Stimulated activated CD8-positive, alpha-beta memory T cell treated with anti-CD3 and anti-CD28 coated beads, Interleukin-4, amount 100 ng/mL, for 1 hour (primary cell): ENCODE measurements at places on chromosomes 1 and 21.

DNA sequence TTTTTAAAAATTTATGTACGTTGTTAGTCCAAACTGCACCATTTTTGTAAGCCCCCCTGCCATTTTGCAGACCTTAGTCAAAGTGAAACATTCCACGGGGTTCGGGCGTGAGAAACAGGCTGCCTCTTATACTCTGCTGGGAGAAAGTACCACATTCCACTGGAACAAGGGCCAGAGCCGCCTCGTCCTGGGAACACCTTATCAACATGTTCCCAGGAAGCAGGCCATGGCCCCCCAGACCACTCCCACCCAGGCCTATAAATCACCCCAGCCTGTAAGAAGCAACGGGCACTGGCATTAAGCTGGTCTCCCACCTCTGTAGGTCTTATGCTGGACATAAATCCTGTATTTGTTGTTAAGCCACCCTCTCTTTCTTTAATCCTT lies 854 bp upstream of the ZRANB2 start:
- DNase-seq, result no peak

GRCh38 chr1:114853584-114853983 lies 1.1 kb upstream of the SYCP1 start:
- DNase-seq, result no peak

- no peak for DNase-seq
These were observed 54.5 kb downstream of the GNG4 start for GRCh38 chr1:235595079-235595478.

- no peak for DNase-seq
These were observed 321.3 kb upstream of the USP24 start for GRCh38 chr1:55536545-55536865.

DNA sequence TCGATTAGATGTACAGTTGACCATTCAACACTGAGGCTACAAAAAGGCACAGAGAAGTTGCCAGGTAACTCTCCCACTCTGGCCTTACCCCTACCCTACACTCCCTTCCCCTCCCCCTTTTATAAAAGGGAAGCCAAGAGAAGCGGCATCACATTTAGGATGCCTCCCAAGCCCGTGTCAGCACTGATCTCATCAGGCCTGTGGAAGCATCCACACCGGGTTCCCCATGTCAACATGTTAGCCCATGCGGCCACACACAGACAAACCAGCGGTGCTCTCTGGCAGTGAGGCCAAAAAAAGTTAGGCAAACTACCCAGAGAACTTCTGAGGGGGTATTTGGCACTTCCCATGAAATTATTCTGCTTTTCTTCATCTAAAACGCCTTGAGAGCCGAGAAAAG lies 29.9 kb downstream of the BCAR3 start:
- no peak for DNase-seq

DNA sequence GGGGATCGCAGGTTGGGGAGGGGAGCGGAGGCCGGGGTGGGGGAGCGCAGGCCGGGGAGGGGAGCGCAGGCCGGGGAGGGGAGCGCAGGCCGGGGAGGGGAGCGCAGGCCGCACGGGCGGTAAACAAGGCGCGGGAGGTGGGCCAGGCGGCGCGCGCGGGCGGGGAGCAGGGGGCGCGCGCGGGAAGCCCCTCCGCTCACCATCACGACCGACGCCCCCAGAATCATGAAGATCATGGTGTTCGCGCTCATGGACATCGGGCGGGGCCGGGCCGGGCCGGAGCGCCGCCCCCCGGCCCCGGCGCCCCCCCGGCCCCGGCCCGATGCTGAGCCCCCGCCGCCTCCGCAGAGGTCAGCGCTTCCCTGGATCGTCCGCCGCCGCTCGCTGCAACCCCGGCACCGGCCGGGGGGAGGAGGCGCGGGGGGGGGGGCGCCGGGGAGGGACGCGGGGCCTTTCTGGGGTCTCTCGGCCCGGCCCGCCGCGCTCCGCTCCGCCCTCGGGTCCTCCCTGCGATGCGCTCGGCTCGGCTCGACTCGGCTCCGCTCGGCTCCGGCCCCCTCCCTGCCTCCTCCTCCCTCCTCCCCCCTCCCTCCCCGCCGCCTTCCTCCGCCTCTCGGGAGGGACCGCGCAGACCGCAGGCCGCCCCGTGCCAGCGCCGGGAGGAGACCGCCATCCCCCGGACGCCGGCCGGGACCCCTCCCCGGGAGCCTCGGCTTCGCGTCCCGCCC lies at the start of gene TMEM240:
TMEM240 (minus strand) TSS at position 535 of the 728 bp plus-strand sequence; CDS start at position 257, 278 bp downstream.
- DNase-seq, result no peak

- no peak for DNase-seq
These were observed 2.3 kb upstream of the SLC9A1 start for GRCh38 chr1:27157194-27157593.

DNA sequence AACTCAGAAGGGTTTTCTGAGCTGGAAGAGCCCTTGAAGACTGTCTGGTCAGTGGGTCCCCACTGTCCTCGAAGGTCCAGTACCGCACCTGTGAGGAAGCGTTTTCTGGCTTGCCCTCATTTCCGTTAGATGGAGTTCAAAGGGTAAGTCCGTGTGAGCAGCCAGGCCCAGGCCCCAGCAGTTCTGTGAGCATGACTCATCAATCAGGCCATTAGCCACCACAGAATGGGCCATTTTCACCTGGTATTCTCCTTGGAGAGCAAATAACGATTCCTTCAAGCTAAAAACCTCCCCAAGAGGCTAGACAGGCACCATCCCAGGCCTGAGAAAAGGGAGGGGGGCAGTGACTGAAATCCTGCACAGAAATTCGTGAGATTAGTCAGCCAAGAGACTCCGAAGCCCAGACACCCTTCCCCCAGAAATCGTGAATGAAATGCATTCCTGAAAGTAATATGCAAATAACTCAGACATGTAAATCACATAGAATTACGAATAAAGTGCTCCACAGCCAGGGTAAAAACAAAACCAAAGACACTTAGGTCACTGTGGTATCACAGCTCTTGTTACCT lies 66.0 kb downstream of the BCAR3 start:
- DNase-seq, result no peak

GRCh38 chr1:6435547-6435946 lies 11.0 kb downstream of the ESPN start:
- DNase-seq, result no peak

GRCh38 chr1:28078680-28079626 lies 9.5 kb downstream of the EYA3 start:
- no peak for DNase-seq

- DNase-seq, result no peak
These were observed 545.2 kb upstream of the BRINP3 start for GRCh38 chr1:191022856-191023255.

DNA sequence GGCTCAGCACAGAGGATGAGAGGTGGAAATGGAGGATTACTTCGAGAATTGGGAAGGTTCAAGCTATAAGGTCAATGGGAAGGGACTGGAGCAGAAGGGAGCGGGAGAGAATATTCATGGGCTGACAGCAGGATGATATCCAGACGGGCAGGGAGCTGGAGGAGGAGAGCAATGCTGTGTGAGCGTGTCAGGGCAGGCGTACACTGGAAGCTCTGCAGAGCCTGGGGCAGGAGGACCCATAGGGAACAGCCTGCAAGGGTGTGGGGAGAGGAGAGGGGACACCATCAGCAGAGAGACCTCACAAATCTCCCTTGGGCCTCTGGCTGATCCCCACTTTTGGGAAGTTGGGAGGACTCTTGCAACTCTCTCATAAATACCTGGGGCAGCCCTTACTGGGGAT lies 13.7 kb downstream of the CSF1 start:
- DNase-seq, result no peak

GRCh38 chr1:168654198-168654915 lies 74.6 kb downstream of the DPT start:
- DNase-seq, result no peak

DNA sequence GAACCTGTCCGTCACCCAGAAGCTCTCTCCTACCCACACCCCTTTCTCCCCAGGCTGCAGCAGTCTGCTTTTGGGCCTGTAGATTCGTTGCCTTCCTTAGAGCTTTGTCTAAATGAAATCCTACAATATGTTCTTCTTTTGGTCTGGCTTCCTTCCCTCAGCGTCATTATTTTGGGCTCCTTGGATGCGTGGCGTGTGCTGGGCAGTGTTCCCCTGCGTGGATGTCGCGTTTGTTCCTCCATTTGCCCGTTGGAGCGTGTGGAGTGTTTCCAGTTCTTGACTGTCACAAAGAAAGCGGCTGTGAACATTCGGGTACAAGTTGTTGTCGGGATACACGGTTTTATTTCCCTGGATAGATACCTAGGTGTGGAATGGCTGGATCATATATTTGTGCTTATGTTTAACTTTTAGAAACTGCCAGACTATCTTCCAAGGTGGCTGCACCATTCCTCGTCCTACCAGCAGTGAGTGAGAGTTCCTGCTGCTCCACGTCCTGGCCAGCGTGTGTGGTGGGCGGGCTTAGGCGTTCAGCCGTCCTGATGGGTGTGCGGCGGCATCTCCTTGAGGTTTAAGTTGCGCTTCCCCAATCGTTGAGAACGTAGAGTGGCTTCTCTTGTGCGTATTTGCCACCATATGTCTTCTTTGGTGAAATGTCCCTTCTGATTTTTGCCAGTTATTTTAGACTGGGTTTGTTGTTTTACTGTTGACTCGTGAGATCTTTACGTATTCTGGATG lies 31.7 kb downstream of the SKI start:
- no peak for DNase-seq

DNA sequence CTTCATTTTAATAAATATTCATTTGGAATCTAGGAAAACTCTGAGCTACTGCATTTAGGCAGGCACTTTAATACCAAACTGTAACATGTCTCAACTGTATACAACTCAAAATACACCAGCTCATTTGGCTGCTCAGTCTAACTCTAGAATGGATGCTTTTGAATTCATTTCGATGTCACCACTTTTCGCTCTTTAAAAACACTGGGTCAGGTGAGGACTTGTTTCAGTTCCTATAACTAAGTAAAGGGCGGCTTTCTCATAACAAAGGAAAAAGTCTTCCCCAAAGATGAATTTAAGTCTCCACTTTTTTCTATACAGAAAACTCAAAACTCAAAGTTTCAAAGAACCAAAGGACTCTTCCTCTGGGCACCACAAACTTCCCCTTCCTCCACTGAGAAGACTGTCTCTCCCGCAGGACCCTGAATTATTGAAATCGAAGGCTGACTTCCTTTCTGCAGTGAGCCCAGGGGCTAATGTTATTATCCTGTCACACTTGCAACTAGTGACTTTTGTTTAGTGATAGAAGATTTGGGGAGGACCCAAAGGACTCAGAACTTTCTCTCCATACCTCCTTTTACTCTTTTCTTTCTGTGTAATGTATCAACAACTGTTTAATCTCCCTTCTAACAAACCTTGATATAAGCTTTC lies 9.7 kb upstream of the DHX9 start:
- DNase-seq, result no peak

GRCh38 chr1:74673351-74674111 lies at the start of gene ERICH3:
Gene ERICH3, minus strand, starts transcription at chr1:74673792. Its CDS starts 273 bp downstream, at chr1:74673519.
- DNase-seq, result no peak

- no peak for DNase-seq
These were observed 100.8 kb upstream of the RNPC3 start for GRCh38 chr1:103424650-103425049.

DNA sequence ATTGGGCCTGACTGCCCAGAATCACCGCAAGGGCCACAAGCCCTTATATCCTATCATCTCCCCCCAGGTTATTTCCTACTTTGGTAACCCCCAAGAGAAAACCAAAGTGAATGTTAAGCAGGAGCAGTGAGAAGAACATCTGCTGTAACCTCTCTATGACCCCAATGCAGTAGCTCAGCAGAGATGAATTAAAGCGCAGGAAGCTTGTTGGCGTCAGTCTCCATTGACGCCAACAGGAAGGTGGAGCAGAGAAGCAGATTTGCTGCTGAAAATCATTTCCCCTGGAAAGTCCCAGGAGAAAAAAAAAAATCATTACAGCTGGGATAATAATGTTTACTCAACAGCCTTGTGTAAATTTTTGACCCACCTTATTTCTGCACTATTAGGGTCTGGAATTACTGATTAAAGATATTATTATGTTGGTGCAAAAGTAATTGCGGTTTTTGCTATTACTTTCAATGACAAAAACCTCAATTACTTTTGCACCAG lies 33.2 kb upstream of the FAM163A start:
- no peak for DNase-seq

GRCh38 chr1:240464099-240464498 lies 147.9 kb downstream of the GREM2 start:
- DNase-seq, result no peak

DNA sequence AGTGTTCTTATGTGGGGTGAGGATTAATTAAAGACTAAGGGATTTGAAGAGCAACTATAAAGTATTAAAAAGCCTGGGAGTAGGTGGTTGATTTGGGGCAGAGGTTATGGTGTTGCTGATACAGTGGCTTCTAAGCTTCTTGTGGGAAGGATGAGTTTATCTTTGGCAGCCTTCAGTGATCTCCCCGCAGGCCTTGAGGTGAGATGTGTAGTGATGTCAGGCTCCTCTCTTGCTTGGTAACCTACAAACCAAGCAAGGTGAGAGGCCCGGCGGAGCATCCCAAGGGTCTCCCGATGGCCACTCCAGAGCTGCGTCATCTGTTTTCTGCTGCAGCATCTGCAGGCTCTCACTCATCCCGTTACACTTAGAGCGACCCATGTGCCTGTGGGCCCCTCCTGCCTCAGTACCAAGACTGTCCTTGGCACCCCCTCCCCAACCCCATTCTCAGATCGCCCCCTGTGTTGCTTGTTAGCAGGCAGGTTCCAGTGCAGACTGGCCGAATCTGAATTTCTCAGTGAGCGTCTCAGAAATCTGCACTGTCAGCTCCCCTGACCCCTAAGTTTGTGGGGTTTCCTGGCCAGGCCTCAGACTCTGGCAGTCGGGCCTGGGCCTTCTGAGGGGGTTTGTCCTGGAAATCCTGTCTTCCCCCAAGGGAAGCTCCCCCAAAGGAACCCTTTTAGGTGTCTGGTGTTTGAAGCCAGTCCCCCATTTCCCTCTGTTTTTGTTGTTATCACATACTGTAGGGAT lies 77.9 kb downstream of the GALNT2 start:
- no peak for DNase-seq

DNA sequence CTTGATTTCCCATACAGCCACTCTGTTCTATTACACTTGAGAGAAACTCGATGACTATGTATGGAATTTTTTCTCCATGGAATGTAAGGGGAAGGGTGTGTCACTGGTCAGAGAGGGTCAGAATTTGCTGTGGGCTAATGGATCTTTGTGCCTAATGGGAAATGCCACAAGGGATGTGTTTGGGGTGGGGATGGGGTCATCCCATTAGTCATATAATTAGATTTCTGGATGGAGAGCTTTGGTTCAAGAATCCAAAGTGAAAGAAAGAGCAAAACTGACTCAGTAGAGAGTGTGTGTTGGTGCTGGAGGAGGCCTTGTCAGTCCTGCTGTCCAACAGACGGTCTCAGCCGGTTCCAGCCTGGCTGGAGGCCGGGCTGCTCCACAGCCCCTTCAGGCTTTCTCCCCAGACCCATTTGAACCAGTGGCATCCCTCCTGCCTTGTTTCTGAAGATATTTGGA lies 86.4 kb downstream of the LAMC2 start:
- no peak for DNase-seq

DNA sequence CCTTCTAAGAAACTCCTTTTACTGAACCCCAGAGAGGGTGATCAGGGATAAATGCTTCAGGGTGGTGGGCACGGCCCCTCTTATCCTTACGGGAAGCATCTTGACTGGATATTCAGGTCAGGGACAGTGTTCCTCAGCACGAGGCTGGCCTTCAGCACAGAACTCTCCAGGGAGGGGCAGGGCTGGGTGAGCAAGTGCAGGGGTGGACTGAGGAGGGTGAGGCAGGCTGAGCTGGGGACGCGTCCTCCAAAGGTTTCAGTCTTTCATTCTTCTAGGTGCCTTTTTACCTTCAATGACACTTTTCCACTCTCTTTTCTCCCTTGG lies 52.3 kb downstream of the RASSF5 start:
- no peak for DNase-seq

- no peak for DNase-seq
These were observed 27.7 kb upstream of the VN1R5 start for GRCh38 chr1:247228133-247228532.
